SK-N-SH (cell line): ENCODE measurements at places on chromosomes 13 and 19.
A peak's percentile ranks its signal among the peaks of the same experiment; 100 is the strongest.

- DNase-seq, result no peak
Measured at GRCh38 chr13:40626561-40626960, 39.9 kb downstream of the FOXO1 start.

DNA sequence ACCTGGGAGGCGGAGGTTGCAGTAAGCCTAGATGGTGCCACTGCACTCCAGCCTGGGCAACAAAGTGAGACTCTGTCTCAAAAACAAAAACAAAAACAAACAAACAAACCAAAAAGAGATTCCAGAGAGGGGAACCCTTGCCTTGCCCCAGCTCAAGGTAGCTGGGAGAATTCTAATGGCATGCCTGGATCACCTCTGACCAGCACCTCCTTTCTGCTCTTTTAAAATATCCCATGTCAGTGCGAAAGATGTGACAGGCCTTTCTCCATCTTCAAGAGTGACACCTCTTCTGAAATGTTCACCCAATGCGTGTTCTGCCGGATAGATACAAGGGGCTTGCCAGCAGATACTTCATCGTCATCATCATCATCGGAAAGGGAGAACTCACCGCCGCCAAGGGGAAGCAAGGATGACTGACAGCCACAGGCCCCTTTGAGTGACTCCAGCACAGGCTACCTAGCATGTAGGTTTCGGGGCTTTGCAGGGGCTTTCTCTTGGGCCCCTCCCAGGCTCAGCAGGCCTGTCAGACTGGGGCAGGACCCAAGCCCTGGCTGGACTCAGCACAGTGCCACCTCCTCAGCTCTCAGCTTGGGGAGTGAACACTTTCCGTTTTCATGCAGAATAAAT lies 18.9 kb upstream of the LRP3 start:
- no peak for DNase-seq

DNA sequence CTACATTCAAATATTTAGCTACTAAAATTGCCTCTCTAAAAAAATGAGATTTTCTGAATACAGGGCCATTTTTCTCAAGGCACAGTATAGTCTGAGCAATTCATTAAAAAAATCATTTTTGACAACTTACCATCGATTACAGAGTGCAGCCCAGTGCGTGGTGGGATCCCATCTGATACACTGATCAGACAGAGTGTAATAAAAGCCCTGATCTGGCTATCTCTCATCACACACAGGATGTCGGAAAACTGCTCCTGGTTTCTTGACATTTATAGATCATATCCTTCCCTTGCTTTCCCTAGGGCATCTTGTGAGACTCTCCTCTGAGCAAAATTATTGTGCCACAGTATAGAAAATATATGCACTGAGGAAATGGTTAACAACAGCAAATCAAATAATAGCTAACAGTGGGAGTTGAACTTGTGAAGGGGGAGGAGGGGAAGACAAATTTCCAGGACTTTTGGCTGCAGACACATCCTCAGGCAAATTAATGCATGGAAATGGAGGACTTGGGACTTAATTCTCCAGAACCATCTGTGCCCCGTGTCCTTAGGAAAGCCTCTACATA lies 28.4 kb upstream of the CNMD start:
- peak; percentile 42 for DNase-seq

- DNase-seq, result no peak
Measured at GRCh38 chr13:101880581-101880980, 428.1 kb downstream of the ITGBL1 start.

DNA sequence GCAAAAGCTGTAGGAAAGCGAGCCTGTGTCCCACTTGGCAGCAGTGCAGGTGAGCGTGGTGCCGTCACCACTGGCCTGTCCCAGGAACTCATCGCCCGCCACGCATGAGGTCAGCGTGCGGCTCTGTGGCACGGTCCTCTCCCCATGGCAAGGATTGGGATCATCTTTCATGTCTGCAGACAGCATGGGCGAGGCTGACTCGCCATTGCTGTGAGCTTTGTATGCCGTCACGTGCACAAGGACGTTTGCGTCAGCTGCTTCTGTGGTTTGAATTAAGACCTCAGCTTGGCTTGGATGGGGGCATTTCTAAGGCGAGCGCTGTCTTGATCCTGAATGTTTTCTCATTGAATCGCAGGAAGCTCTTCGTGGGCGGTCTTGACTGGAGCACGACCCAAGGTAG lies 9.8 kb downstream of the DAZAP1 start:
- DNase-seq, result no peak

DNA sequence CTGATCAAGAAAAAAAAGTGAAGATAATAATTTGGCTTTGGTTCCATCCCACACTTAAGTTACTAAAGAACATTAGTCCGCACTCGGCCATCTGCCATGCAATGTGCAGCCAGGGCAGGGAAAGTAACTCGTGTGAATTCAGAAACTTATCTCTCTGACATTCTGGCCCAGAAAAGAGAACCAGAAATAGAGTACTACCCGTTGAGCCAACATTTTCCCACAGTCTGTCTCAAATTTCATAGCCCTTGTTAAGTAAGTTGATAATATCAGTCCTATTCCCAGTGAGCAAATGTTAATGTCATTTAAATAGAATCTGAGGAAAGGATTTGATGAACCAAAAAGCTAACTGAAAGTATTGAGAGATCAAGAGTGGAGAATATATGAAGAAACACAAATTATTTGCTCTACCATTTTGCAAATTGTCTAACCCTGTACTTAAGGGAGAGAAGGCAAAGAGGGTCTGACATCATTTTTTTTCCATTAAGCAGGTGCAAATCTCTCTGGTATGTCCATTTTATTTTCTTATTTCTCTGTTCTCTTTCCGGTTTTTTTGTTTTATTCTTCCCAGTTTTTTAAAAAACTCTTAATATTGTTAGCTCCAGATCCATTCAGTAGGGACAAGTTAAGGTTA lies 156.3 kb downstream of the NDFIP2 start:
- DNase-seq, result no peak

DNA sequence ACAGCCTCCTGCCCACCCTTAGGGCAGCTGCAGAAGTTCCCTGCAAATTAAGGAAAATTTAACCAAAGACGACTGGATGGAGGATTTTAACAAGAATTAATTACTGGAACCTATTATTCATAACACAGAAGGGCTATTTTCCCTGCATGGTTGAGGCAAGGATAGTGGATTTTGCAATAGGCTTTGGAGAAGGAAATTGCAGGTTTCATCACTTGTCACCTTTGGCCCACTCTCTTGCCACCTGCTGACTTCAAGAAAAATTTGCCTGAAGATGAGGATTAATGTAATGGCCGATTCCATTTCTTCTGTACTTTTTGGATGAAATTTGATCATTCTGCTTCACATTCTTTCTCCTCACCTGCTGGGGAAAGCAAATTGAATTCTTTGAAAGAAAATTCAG lies 261.7 kb downstream of the FGF9 start:
- no peak for DNase-seq

DNA sequence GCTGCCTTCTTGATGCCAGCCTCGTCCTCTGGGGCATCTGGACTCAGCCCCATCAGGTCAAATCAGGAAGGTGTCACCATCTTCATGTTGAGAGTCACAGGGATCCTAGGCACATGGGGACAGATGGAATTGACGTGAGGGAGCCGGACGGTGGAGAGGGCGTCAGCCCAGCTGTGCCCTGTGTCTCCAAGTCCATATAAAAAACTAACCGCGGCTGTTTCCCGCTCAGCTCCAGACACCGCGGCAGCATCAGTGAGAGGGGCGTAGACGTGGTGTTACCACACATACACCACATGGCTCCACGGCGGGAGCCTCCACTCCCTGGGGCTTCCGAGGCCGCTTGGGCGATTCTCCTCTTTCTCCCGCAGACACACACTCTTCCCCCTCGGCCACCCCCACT lies 5.6 kb upstream of the PRR36 start:
- no peak for DNase-seq

DNA sequence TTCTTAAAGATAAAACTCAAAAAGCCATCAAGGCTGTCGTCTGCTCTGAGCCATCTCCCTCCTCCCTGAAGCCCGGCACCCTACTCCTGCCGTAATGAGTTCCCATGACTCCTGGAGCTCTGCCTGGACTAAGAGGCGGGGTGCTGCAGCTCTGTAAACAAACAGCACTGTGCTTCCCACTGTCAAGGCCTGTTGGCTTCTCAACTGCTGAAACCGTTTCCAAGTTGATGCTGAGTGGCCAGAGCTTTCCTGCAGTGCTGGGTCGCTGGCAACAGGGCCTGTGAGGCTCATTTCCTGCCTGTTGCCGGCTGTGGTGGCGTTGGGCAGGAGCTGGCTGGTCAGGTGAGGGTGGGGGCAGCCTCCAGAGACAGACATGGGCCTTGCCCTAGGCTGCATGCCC lies 26.7 kb upstream of the ISYNA1 start:
- no peak for DNase-seq

- no peak for DNase-seq
Measured at GRCh38 chr13:102814793-102815192, 15.9 kb downstream of the BIVM start.

DNA sequence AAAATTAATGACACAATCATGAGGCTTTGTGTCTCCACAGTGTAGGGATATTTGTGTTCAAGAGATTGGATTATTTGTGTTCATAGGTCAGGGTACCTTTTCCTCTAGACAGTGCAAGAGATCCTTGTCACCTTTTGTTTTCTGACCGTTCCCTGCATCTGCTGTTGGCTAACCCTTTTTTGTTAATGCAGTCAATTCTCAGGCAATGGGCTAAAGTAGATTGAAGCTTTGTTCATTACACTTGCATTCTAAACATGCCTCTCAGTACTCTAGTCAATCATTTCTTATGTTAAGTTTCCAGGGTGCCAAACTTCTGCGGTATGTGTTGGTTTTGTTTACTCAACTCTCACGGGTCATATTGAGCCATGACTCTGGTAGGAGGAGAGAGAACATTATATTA lies 1.8 kb upstream of the MED4 start:
- no peak for DNase-seq
